ENCODE measurements at places on chromosomes 3 and 15. TPM values are rescaled to one million over a fixed set of nuclear protein-coding genes. Genes with fewer than 3 reads are reported as not detected.

The EMC7 gene
- polyA plus RNA-seq, result 101 TPM

The EPHA6 gene
- polyA plus RNA-seq, result not detected

The ZNF660 gene
- polyA plus RNA-seq, result 0.02 TPM

The HCN4 gene
- not detected for polyA plus RNA-seq

The SERPINI2 gene
- polyA plus RNA-seq, result not detected

The KLF13 gene
- polyA plus RNA-seq, result 59.8 TPM

The CD200 gene
- 0.05 TPM for polyA plus RNA-seq

The BOC gene
- polyA plus RNA-seq, result 9.3 TPM

The MESP1 gene
- polyA plus RNA-seq, result 0.05 TPM

The ZNF502 gene
- 4.9 TPM for polyA plus RNA-seq

The RBP2 gene
- polyA plus RNA-seq, result not detected

The SAXO2 gene
- polyA plus RNA-seq, result 2.2 TPM

The DUOX1 gene
- 32.5 TPM for polyA plus RNA-seq
